Myocyte (in vitro differentiated cells): ENCODE measurements at places on chromosomes 5 and 9. TPM values are rescaled to one million over a fixed set of nuclear protein-coding genes. Genes with fewer than 3 reads are reported as not detected.

GRCh38 chr9:71355884-71356283, 234.5 kb upstream of the TRPM3 start:
- DNase-seq: no peak

GRCh38 chr9:138014563-138014945, 137.0 kb downstream of the CACNA1B start:
- DNase-seq: no peak

DNA sequence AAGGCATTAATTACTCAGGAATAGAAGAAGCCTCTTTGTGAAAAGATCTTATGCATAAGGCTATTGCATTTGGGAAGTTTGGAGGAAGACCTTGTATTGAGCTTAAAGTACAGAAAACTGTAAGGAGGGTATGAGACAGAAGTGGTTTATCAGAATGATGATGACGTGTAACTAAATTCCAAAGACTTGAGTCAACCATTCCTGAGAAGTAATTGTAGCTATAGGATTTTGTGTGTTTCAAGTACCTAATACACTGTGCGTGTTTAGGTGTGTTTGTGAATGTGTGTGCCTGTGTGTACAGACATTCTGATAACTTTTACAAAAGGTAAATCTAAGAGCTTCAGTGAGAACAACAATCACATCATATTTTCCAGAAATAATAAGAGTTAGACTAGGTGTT, 46.5 kb upstream of the IRX2 start:
- DNase-seq: no peak

GRCh38 chr5:148398698-148399121, 15.0 kb downstream of the FBXO38 start:
- no peak for DNase-seq

DNA sequence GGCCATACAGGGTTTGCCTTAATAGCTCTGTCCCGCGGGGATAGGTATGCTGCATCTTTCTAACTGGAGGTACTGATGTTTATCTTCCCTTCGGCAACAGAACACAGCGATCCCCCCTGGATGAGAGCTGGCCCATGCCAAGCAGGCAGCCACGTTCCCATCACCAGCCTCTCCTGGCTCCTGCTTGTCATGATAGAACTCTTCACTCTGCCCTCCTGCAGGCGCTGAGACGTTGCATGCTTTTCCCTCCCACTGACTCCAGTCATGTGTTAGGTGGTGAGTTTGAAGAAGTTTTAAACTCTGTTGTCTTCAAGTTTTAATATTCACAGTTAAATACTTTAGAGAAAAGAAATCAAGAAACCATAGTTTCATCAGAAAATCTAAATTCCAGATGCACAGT, 60.0 kb downstream of the MED27 start:
- no peak for DNase-seq

DNA sequence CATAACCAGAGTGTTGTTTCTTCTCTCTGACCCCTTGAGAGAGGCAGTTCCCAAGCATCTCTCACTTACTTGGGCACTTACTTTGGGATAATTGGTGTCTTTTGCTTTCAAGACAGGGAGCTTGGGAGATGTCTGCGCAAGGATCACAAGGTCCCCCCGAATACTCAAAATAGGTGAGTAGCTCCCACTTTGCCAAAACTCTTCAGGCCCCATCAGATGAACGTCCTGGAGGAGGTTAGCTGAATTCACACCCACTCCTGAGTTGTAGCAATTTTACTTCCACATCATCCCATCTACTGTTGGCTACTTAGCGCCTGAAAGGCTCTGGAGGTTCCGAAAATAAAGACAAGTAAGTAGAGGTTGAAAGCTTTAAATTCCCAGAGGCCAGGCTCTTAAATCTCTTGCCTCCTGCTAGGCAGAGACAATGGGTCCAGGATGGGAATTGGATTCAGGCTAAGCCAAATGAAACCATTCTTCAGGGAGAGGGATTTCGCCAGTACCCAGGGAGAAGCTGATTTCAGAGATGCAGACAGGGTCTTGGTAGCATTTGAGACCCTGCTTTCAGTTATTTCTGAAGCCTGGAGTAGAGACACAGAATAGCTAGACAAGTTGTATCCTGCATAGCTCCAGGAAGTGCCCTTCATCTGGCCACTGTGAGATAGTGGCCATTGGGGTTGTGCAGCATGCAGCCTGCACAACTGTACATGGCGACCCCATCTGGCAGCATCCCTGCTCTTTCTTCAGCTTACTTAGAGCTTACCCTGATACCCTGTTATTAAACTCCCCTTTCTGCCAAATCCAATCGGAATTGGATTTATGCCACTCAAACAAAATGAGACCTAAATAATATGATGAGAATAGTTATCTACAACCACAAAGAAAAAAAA, 60.1 kb downstream of the BOD1 start:
- no peak for DNase-seq

GRCh38 chr5:71569748-71570509, 17.2 kb upstream of the MCCC2 start:
- no peak for DNase-seq

- no peak for DNase-seq
These were observed 455.1 kb downstream of the EFNA5 start for GRCh38 chr5:107215611-107216010.

DNA sequence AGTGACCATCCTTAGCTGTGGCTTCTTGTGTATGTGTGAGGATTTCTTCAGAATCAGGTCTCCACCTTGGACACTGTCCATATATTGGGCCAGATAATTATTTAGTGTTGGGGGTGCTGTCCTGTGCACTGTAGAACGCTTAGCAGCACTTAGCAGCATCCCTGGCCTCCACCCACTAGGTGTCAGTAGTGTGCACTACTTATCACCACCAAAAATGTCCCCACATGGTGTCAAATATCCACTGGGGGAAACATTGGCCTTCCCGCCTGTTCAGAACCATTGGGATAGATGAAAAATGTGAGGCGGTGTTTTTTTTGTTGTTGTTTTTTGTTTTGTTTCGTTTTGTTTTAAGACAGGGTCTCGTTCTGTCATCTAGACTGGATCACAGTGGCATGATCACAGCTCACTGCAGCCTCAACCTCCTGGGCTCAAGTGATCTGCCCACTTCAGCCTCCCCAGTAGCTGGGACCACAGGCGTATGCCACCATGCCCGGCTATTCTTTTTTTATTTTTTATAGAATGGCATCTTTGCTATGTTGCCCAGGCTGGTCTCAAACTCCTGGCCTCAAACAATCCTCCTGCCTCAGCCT, 67.7 kb downstream of the TENT4A start:
- no peak for DNase-seq

GRCh38 chr5:72079288-72079687, 28.0 kb upstream of the MAP1B start:
- DNase-seq: peak; percentile 14

DNA sequence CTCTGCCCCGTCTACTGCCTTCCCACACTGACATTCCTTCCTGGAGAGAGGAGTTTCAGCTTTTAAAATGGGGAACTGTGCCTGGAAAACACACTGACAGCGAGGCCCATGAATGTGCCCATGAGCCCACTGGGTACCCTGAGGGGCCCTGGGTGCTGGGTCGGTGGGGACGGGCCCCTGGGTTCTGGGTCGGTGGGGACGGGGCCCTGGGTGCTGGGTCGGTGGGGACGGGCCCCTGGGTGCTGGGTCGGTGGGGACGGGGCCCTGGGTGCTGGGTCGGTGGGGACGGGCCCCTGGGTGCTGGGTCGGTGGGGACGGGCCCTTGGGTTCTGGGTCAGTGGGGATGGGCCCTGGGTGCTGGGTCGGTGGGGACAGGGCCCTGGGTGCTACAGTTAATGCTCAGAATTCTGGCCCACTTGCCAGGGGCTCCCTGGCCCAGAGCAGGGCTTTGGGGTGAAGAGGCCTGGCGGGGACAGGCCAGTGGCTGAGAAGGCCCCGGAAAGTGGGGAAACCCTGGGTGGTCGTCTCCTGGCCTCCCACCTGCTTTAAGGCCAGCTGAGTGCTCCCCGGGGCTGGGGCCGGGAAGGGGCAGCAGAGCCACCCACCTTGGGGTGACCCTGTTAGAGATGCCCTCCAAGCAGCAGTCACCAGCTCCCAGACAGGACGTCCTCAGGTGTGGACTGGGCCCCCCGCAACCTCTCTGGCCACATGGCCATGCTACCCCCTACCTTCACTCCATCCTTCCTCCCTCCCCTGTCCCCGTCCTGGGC, 2.5 kb downstream of the GPSM1 start:
- no peak for DNase-seq

DNA sequence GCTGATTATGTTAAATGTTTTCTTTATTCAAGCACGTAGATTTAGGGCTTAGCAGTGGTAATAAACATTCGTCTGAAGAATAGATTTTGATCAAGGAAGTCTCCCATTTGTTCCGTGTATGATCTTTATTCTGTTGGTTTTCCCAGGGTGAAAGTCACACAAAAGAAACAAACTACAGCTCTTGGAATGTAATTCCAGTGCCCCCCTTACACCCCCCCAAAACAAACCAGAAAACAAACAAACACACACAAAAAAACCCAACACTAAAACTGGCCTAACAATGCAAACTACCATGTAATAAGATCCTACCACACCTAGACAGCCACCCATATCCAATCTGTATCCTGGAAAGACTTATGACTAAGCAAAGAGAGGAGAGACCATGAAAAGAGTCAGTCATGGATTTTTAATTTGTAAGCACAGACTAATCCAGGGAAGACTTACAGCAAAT, 196.2 kb upstream of the ELL2 start:
- DNase-seq: no peak

- DNase-seq: peak; percentile 24
These were observed 41.4 kb upstream of the CLPTM1L start for GRCh38 chr5:1386274-1386717.

GRCh38 chr9:122785269-122785668, 3.5 kb upstream of the OR5C1 start:
- no peak for DNase-seq

- DNase-seq: no peak
These were observed 18.4 kb downstream of the SLC6A18 start for GRCh38 chr5:1243487-1244130.

- DNase-seq: no peak
These were observed 4.0 kb downstream of the SNX30 start for GRCh38 chr9:112754578-112754977.

- no peak for DNase-seq
These were observed 3.7 kb downstream of the ANGPTL2 start for GRCh38 chr9:127118597-127119319.

DNA sequence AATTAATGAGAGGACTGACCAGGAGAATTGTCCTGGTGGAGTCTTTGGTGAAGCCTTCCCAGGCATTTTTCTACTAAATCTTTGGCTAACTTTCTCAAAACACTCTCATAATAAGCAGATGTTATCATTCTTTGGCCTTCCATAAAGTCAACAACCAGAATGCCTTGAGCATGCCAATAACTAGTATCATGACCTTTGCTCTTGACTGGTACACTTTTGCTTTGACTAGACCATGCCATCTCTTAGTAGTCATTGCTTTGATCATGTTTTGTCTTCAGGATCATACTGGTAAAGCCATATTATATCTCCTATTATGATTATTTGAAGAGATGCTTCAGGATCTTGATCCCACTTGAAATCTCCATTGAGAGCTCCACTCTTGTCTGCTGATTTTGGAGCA, 506.9 kb downstream of the ELAVL2 start:
- DNase-seq: no peak

DNA sequence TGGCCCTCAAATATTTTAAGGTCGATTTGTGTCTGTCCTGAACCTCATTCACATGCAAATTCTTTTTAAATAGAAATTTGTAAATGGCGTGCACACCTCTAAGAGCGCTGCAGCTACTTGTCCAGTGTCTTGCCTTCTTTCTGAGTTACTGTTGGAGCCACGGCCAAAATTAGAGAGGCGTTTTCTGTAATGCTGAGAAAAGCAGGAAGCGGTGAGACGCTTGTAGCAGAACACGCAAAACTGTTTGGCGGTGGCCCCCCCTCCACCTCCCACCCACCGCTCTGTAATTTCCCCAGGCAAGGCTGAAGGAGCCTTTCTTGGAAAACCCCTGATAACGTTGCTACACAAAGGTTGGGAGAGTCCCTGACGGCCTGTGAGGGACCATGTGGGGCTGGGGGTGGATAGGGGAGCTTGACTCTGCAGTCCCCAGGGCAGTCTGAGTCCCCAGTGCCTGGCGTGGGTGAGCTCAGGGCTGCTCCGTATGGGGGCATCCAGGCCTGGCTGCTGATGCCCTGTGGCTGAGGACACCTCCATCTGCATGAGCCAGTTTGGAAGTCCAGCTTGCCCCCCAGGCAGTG, 96.5 kb downstream of the GADD45G start:
- DNase-seq: no peak

Gene FAM221B
- total RNA-seq: not detected in 2 replicates

Gene FOXD4L5
- total RNA-seq: not detected in 2 replicates

Gene ADAMTS6
- 13.2 and 17.0 TPM in 2 replicates for total RNA-seq

Gene SOX30
- 0.05 and 0.47 TPM in 2 replicates for total RNA-seq

Gene OCLN
- 0.10 and 0.40 TPM in 2 replicates for total RNA-seq

Gene GPR151
- not detected in 2 replicates for total RNA-seq

Gene MELK
- total RNA-seq: 2.9 and 3.1 TPM in 2 replicates
